Endothelial cell of umbilical vein (primary cell): ENCODE measurements at places on chromosomes 11 and 22.

DNA sequence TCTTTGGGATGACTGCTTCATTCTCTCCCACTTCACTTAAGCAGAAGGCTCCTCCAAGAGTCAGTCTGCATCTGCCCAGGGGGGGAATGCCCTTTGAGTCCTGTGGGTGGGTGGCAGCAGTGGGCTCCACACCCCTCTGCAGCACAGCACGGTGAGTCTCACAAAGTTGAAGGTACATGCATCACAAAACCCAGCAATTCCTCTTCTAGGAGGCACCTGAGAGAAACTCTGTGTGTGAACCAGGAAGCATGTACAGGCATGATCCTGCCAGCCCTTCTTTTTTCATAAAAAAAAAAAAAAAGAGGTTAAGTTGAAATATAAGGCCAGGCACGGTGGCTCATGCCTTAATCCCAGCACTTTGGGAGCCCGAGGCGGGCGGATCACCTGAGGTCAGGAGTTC is 87.2 kb downstream of the MYO18B start:
- DNase-seq = no peak

DNA sequence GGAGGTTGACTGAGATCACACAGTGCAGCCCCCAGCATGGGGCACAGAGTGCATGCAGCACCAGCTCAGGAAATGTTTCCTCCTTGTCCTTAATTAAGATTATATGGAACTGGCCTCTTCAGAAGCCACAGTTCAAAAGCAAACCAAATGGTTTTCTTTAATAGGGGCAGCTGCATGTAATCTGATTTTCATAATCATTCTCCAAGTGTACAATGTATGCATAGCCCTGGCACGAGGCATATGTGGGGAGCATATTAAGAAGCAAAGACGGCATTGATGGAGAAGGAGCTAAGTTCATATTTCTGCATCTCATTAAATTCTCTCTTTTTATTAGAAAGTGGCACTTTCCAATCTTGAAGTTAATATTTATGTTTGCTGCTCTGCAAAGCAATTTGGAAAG is 9.9 kb upstream of the PARVB start:
- no peak for DNase-seq

- DNase-seq = no peak
Observed at GRCh38 chr22:19802894-19803735, 42.5 kb downstream of the TBX1 start.

DNA sequence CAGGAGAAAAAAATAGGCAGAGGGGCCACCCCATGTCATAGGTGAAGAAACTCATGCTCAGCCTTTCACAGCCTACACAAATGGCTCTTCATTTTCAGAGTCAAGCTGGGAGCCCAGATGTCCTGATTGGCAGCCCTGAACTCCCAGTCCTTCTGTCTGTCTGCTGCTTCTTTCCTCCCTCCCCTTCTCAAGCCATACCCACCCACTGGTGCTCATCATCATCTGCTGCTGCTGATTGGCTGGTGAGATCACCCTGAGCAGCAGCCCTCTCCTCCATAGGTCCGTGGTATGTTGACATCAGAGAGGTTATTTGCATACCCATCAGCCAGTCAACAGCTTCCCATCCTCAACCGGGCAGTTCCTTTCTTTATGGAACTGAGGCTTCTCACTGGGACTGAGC is 46.1 kb upstream of the PRDM11 start:
- DNase-seq = peak; percentile 22

- no peak for DNase-seq
Observed at GRCh38 chr11:64900263-64900678, 16.7 kb downstream of the ATG2A start.

DNA sequence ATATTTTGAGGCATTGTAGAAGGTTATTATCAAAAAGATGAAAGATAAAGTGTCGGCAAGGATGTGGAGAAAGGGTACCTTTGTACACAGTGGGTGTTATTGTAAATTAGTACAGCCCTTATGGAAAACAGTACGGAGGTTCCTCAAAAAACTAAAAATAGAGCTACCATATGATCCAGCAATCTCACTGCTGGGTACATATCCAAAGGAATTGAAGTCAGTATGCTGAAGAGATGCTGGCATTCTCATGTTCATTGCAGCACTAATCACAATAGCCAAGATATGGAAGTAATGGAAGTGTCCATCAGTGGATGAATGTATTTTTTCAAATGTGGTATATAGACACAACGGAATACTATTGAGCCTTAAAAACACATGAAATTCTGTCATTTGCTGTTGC is 15.1 kb upstream of the MTMR3 start:
- DNase-seq = no peak

DNA sequence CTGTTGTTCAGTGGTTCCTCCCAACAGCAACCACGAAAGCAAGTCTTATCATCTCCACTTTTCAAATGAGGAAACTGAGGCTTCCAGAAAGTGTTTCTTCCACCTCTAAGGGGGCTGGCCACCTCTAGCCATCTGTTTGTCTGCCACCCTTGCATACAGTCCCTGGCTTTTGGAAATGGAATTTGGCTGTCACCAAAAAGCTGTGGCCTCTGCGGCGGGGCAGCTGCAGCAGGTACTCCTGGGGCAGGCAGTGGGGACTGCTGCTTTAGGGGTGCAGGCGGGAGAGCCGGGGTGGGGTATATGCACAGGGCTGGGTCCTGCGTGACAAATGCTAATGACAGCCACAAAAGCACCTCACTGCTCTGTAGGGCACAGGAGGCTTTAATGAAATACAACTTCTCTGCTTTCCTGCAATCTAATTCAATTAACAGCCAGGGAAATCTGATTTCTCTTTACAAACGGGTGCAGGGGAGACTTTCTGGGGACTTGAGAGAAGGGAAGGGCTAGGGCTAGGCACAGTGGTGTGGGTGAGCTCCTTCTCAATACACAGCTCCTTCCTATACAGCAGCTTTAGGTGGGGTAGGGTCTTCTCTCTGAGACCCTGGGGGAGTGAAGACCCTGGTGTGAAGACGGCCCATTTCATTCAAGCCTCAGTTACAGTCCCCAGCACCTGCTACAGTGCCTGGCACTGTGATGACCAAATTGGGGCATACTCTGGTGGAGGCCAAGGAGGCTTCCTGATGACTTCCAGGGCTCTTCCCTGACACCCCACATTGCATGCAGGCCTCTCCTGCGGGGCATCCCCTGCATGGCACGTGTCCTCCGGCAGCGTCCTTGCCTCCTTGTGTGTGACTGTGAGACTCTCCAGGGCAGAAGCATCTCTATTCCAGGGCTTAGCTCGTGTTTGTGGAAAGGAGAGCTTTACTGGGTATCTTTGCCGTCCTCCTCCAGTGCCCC is 161.6 kb downstream of the CEP164 start:
- no peak for DNase-seq

GRCh38 chr11:47948137-47948536 is 32.2 kb upstream of the PTPRJ start:
- DNase-seq = no peak
